ENCODE measurements at places on chromosomes 7 and 10.

DNA sequence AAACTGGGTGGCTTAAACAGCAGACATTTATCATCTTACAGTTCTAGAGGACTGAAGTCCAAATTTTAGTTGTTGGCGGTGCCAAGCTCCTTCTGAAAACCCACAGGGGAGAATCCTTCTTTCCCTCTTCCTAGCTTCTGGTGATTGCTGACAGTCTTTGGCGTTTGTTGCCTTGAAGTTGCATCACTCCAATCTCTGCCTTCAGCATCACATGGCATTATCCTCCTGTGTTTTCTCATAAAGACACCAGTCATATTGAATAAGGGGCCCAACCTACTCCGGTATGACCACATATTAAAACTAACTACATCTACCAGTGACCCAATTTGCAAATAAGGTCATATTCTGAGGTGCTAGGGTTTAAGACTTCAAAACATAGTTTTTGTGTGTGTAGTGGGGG is 472.1 kb upstream of the IGFBP3 start:
- DNase-seq = no peak

- no peak for DNase-seq
These were observed 73.2 kb downstream of the SEM1 start for GRCh38 chr7:96636342-96636860.

- peak; percentile 27 for DNase-seq
These were observed 31.8 kb downstream of the AP3M1 start for GRCh38 chr10:74118804-74119203.

- DNase-seq = no peak
These were observed 269.4 kb downstream of the TCF7L2 start for GRCh38 chr10:113219446-113219845.

DNA sequence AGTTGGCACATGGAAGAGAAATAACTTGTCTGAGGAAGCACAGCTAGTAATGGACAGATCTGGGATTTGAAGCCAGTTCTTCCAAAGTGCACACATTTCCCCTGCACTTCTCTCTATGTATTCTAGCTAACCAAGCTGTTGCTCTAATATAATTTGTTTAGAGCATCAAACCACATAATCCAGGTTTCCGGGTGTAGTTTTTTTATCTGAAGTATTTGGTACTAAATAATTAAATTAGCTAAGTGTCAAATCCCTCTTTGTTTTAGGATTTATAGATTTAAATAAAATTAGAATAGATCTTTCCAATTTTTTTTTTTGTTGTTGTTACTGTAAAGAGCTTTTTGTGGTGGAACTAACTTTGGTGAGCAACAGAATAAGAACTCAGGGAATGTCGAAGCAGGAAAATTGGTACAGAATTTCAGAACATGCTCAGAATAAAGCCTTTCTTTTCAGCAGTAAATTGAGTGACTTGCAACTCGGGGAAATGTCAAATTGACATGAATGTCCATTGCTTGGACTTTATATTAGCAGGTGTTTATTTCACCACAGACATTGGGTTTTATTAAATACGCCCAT is 33.7 kb downstream of the CAMK1D start:
- no peak for DNase-seq

DNA sequence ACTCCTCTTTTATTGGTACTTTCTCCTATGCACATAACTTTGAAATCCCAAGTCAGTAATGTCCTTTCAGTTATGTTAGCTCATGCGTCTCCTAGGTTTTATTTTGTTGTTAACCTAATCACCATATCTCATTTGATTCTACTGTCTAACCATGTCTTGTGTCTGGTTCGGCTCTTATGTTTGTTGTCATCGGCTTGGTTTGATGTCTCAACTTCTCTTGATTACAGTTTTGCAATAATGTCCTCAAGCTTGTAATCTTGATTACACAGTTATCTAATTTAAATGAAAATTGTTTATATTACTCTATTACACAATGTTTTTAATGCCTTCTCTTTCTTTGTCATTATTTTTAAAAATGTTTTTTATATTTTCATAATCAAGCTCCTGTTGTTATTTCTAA is 35.9 kb upstream of the SEMA3A start:
- DNase-seq = no peak

DNA sequence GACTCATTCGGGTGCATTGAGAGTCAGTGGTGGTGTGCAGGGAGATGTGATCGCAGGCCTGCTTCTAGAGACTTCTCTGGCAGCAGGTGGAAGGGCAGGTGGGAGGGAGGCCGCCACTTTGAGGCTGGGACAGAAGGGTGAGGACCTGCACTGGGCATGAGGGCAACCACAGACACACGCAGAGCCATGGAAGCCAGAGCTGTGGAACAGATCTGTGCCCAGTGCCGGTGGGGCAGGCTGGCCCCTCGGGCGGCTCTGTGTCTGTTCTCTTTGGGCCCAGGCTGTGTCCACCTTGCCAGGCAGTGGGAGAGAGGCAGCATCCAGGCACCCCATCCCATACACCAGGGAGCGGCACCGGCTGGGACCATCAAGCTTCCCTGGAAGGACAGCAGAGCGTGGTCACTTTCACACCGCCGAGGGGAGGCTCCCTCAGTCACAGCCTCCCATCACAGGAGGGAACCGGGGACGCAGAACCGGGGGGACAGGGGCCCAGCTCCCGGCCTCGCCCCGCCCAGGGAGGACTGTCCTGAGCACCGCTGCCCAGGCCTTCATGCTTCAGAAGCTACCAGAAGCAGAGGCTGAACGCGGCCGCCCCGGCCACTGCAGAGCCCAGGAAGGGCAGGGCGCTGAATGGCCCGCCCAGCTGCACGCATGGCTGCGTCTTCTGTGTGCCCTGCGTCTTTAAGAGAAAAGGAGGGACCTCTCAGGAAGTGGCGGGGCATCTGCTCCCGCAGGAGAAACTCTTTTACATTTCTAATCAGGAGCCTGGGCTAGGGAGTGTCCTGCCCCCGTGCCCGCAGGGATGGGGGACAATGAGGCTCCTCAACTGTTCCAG is 32.1 kb downstream of the EN2 start:
- DNase-seq = peak; percentile 10

GRCh38 chr10:132555648-132556575 is 18.3 kb downstream of the INPP5A start:
- no peak for DNase-seq

DNA sequence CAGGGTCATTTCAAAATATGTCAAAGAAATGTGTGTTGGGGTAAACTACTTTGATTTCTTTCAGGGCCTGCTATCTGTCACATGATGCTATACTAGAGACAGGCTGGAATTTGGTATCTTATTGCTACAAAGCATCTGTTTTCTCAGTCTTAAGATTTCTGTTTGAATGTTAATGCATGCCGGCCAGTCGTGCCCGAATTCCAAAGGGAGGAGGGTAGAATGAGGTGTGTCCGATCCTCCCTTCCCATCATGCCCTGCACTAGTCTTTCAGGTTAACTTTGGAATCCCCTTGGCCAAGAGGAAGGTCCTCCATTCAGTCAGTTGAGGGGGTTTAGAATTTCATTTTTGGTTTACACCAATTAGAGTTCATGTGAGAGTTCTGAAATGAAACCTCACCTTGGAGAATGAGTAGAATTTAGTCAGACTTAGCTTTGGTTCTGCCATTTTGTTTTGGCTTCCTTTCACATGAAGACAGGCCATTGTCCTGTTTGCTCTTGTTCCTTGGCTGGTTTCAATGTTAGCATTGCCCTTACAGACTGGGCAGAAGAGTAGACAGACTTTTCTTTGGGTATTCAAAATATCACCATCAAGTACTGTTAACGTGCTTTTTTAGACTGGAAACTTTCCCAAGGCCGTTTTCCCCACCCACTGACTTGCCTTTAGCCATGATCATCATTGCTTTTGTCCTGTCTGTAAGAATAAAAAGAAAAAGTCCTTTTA is 95.8 kb downstream of the CAMK1D start:
- no peak for DNase-seq

GRCh38 chr7:87709258-87709657 is 81.1 kb downstream of the RUNDC3B start:
- no peak for DNase-seq

DNA sequence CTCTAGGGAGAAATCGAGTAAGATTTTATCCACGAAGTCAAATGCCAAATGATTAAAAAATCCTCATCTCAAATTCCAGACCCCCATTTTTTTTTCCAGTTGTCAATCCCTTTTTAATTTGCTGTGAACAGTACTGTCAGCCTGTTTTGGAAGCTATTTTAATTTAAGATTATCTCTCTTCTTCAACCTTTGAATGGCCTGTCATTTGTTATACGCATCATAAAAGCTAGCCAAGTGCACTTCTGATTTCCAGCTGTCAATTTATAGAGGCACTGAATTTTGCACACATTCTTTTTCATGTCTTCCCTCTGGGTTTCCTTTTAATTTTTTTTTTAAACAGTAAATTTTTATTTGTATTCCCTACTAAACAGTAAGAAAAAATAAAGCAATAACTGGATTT is 336.4 kb upstream of the HGF start:
- DNase-seq = no peak

DNA sequence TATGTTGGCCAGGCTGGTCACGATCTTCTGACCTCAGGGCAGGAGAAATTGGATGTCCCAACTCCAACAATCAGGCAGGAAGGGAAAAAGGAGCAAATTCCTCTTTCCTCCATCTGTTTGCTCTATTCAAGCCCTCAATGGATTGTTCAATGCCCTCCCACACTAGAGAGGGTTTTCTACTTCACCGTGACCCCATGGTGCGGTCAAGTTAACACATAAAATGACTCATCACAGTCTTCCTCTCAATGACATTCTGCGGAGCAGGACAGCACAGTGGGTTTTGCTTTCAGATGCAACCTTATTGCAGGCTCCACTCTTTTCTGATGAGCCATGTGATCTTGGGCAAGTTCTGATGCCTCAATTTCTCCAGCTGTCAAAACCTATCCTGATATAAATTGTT is 364.9 kb downstream of the ANKRD30A start:
- DNase-seq = no peak

DNA sequence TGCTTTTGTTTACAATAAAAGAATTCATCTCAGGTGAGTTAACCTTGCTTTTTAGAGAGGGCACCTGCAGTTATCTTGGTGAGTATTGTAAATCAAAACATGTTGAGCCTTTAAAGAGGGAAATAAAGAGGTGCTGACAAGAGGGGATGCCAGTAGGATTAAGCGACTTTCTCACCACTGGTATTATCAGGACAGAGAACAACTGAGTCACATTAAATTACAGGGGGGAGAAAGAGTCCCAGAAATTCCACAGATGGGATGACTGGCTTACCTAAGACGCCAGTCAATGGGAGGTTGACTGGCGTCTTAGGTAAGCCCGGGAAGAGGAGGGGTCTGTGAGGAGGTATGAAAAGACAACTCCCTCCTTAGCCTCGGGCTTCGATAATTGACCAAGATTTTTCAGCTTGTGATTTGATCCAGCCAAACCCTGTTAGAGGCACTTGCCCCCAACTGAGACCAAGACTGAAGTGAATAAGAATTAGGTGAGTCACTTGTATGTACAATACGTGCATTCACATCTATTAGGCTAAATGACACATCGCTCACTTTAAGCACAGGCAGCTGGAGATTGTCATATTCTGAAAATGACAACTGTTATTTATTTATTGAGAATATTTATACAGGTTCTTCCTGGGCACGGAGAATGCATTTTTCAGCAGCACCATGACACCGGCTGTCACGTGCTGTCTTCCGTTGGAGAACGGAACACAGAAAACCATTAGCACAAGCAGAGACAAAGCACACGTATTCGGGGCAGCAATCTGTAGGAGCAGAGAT is 117.6 kb downstream of the SEM1 start:
- DNase-seq = no peak

- no peak for DNase-seq
These were observed 41.1 kb downstream of the TMEM270 start for GRCh38 chr7:73901823-73902597.

DNA sequence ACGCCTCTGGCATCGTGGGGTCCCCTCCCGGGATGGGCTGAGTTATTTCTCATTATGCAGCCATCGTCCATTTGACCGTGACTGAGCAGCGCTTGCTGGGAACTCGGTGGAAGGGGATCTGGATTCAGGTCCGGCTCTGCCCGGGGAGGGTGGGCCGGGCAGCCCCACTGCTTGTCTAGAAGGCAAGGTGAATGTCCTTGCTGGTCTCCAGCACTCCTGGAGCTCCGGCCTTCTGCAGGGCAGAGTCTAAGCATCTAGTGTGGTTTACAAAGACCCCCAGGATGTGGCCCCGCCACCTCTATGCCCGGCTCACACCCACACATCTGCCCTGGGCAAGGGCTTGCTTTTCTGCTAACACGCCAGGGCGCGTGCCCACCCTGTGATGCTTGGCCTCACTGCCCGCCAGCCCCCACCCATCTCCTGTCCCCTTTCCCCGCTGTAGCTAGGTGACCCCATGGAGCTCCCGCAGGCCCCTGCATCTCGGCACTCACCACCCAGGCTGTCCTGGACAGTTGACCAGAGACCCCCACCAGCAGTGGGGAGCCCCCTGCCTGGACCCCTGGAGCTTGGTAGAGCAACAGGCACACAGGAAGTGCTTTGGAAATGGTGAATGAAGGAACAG is 151.0 kb upstream of the CHST15 start:
- DNase-seq = no peak

DNA sequence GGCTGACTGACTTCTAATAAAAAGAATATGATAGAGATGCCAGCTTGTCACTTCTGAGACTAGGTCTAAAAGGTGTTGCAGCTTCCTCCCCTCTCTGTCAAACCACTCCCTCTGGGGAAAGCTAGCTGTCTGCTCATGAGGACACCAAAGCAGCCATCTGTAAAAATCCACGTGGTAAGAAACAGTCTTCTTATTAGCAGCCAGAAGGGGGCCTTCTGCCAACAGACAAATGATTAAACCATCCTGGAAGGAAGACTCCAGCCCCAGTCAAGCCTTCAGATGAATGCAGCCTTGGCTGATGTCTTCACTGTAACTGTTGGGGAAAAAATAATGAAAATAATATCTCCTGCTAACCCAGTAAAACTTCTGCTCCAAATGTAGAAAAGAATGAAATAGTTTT is 41.9 kb upstream of the DAGLB start:
- no peak for DNase-seq

DNA sequence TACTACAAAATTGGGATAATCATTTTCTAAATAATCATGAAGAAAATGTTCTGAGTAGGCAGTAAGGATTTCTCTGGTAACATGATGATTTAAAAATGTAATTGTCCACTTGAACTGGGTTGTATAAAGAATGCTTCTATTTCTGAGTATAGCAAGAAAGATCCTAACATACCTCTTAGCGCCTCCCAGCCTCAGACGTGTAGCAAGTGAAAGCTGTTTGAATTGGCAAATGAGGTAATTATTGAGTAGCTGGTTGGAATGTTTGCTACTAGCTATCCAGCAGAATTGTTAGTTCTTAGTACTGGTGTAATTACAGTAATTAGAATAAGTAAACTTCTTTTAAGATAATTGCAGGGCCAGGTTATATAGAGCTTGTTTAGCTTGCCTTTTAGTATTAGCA is 47.9 kb downstream of the SEPTIN7 start:
- peak; percentile 19 for DNase-seq

DNA sequence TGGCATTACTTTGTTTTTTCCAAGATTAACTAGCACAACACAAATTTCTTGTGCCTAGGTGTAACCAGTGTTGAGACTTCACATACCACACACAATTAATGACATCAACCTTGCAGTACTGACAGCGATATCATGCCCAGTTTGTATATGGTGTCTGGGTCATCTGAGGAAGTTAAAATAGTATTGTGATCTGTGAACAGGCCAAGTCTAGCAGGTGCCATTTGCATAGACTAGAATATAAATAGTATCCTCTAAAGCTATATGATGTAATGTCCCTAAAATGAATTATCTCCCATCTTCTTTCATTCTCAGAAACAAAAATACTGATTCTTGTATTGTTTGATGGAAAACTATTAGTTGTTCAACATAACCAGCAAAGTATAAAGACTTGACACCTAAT is 175.8 kb upstream of the KAT6B start:
- DNase-seq = no peak
